ENCODE measurements at places on chromosomes 3 and 15. TPM values are rescaled to one million over a fixed set of nuclear protein-coding genes. Genes with fewer than 3 reads are reported as not detected.

DNA sequence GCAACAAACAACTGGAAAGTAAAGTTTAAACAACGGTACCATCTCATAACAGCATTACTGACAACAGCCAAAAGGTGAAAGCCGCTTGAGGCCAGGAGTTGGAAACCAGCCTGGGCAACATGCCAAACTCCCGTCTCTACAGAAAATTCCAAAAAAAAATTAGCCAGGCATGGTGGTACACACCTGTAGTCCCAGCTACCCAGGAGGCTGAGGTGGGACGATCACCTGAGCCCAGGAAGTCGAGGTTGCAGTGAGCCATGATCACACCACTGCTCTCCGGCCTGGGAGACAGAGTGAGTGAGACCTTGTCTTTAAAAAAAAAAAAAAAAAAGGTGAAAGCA lies 4.4 kb downstream of the TNK2 start:
- no peak for DNase-seq

DNA sequence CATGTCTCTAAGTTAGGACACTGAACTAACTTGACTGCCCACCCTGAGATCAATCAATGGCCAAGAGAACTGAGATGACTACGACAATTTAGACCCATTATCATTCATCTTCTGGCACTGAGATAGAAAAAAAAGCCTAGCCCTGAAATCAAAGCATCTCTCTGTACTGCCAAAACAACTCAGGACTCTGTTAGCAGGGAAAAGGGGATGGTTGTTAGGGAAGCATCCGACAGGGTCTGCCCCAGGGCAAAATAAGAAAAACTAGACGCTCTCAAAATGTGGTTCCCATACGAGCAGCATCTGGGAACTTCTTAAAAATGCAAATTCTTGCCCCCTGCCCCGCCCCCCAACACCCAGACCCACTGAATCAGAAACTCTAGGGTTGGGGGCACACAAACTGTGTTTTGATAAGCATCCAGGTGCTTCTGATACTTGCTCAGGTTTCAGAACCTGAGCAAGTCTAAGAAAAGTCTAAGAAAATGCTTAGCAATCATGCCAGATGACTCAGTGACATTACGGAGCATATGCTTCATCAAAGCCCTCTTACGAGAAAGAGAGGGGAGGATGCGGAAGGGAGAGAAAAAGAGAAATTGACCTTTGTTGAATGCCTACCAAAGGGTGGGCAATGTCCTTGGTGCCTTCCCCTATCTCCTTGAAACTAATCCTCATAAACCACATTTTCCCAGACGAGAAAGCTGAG lies 172.8 kb upstream of the HES1 start:
- no peak for DNase-seq

GRCh38 chr3:25144430-25144829 lies 283.6 kb upstream of the RARB start:
- no peak for DNase-seq

DNA sequence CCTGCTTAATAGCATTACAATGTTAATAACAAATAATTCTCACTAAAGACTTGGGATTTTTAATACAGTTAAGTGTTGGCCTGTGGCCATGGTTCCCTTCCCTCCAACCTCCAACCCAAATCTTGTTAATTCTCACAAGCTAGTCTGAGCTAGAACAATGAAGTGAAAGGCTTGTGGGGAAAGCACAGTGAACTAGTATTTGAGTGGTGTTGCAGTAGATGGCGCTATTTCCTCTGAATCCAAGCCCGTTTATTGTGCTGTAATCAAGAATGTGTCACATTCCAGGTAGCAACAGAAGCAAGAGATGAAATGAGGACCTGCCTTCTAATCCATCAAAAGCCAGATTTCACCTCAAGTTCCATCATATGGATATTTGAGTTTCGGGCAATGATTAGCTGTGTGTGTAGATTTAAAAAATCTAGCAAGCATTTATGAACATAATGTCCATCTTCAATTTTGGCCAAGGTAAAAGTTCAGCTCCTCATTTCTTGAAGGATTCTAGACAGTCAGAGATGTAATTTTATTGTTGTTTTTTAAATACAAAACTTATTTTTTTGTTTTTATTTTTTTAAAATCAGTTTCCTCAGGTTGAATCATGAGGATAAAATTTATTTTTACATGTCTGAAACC lies 160.7 kb downstream of the SQOR start:
- DNase-seq = no peak

DNA sequence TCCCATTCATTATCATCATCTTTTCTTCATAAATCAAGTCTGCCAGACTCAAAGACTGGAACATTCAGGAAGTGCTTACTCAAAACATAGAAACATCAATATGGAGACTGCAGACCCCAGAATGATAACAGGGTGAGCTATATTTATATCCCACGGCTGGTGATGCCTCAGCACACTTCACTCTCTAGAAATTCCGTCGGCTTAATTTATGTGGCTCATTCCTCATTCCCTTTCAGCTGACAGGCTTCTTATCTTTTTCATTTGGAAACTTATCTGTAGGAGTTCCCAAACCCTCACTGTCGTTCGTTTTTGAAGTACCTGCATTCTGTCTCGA lies 45.5 kb downstream of the RFTN1 start:
- DNase-seq = no peak

GRCh38 chr3:86547692-86548091 lies 443.3 kb downstream of the VGLL3 start:
- DNase-seq = no peak

GRCh38 chr15:68589783-68590710 lies 11.3 kb downstream of the CORO2B start:
- no peak for DNase-seq

Gene CCR5
- 3.9 TPM for total RNA-seq

Gene CLSTN2
- total RNA-seq = 16.0 TPM

Gene SLC22A13
- total RNA-seq = not detected

Gene UBAP1L
- total RNA-seq = 5.4 TPM

Gene TRIM71
- not detected for total RNA-seq

Gene SERPINI2
- not detected for total RNA-seq
